ENCODE measurements at places on chromosomes 11 and 22. TPM values are rescaled to one million over a fixed set of nuclear protein-coding genes. Genes with fewer than 3 reads are reported as not detected.

The PNPLA3 gene
- 1.0 TPM for total RNA-seq

The ZNRD2 gene
- 83.3 TPM for total RNA-seq

The ART1 gene
- not detected for total RNA-seq

The PLAAT5 gene
- not detected for total RNA-seq

The CTSW gene
- 4.9 TPM for total RNA-seq

The MS4A6A gene
- not detected for total RNA-seq

DNA sequence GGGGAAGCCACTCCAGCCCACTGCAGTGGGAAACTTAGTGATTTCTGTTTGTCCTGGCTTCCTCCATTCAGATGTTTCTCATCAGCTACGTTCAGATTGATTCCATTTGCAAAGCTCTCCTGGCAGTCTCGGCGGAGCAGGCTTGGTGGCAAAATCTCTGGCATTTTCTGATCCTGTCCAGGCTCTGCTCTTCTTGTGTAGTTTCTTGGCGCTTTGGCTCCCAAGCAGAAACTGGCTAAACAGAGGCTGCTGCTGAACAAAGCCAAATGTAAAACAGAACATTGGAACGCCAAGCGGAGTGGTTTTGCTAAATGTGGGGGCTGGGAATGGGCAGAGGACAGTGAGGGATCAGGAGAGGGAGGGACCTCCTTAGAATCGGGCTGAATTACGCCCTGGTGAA, 36.7 kb downstream of the ADAMTS8 start:
- no peak overlapping the region for H3K27ac ChIP-seq
- H3K27me3 ChIP-seq: peaks cover 12% of the 10 kb centered on the region
- H3K4me1 ChIP-seq: peaks cover 16% of the 10 kb centered on the region

GRCh38 chr11:123740787-123741158, 687 bp downstream of the ZNF202 start:
- H3K36me3 ChIP-seq: peaks cover 22% of the 10 kb centered on the region
- peak overlapping the region; percentile 90 for H3K4me3 ChIP-seq
- H3K4me1 ChIP-seq: peaks cover 27% of the 10 kb centered on the region
- peak overlapping the region; percentile 92 for H3K27ac ChIP-seq
- peaks cover 15% of the 10 kb centered on the region for H3K27me3 ChIP-seq

GRCh38 chr11:67539550-67539949, 16.3 kb upstream of the CABP2 start:
- no peaks in the 10 kb centered on the region for H3K4me1 ChIP-seq
- H3K36me3 ChIP-seq: no peaks in the 10 kb centered on the region
- no peak for DNase-seq
- H3K27ac ChIP-seq: no peak overlapping the region
- H3K4me3 ChIP-seq: no peak overlapping the region

DNA sequence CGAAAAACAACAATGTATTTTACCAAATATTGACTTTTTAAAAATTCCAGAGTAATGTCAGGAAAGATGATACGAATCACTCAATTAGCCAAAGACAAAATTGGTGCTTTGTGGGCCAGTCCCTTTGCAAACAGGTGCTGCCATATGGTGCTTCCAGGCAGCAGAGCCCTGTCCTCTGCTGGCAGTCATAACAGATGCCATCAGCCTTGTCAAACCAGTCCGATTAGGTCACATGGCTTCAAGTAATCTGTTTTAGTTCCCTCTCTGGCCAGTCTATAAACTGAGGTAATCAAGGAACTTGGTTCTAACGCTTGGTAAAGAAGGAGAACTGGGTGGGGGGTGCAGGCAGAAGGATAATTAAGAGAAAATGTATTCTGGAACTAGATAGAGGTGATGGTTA, 49.1 kb upstream of the CAPRIN1 start:
- DNase-seq: no peak
- H3K4me3 ChIP-seq: no peak overlapping the region
- peaks cover 50% of the 10 kb centered on the region for H3K27me3 ChIP-seq
- no peaks in the 10 kb centered on the region for H3K36me3 ChIP-seq
- peaks cover 4% of the 10 kb centered on the region for H3K4me1 ChIP-seq
- no peak overlapping the region for H3K27ac ChIP-seq

DNA sequence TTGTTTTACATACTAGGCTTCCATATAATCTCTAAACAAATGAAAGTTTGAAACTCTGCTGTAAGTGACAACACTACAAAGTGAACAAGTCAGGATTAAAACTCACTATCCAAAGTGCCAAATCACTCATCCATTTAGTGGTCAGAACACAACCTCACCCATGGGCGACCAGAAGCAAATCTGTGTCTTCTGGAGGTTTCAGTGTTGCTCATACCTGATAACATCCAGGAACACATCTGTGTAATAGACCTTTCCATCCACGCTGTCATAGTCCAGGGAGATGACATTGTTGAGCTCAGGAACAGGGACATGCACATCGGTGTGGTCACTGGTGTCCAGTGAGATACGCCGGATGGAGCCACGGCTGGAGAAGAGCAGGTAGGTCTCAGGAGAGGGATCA, 28.5 kb upstream of the CKAP5 start:
- DNase-seq: no peak
- no peak overlapping the region for H3K27ac ChIP-seq
- H3K27me3 ChIP-seq: peaks cover 14% of the 10 kb centered on the region
- no peaks in the 10 kb centered on the region for H3K4me1 ChIP-seq

DNA sequence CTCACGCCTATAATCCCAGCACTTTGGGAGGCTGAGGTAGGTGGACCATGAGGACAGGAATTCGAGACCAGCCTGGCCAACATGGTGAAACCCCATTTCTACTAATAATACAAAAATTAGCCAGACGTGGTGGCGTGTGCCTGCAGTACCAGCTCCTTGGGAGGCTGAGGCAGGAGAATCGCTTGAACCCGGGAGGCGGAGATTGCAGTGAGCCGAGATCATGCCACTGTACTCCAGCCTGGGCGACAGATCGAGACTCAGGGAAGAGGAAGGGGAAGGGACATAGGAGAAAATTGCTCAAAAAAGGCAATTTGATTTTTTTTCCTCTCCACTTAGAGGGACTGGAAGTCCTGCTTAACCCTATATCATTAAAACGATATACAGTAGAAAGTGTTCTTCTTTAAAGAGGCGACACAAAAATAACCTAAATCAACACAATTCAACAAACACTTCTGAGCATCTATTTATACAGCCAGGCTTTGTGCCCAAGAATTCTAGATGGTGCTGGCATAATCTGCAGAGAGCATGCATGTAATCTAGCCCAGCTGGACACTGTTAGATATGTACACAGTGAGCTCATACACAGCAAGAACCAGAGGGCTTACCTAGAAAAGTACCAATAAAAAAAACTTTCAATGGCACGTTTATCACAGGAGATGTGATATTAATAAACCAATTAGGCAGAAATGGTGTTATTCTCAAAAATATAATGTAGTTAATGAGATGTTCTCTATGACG, 20.9 kb upstream of the DENND5A start:
- H3K4me1 ChIP-seq: peaks cover 11% of the 10 kb centered on the region
- no peaks in the 10 kb centered on the region for H3K27me3 ChIP-seq
- H3K4me3 ChIP-seq: no peak overlapping the region
- no peak overlapping the region for H3K27ac ChIP-seq
- no peak for DNase-seq
- peaks cover 26% of the 10 kb centered on the region for H3K36me3 ChIP-seq

GRCh38 chr11:71490044-71490730, 36.9 kb upstream of the KRTAP5-7 start:
- peak overlapping the region; percentile 91 for H3K27ac ChIP-seq
- DNase-seq: no peak
- H3K4me1 ChIP-seq: peaks cover 27% of the 10 kb centered on the region
- peaks cover 71% of the 10 kb centered on the region for H3K36me3 ChIP-seq

- peak overlapping the region; percentile 83 for H3K4me3 ChIP-seq
- DNase-seq: peak; percentile 64
- H3K36me3 ChIP-seq: peaks cover 18% of the 10 kb centered on the region
- H3K27me3 ChIP-seq: no peaks in the 10 kb centered on the region
These were observed 726 bp downstream of the ST3GAL4 start for GRCh38 chr11:126355926-126356897.

DNA sequence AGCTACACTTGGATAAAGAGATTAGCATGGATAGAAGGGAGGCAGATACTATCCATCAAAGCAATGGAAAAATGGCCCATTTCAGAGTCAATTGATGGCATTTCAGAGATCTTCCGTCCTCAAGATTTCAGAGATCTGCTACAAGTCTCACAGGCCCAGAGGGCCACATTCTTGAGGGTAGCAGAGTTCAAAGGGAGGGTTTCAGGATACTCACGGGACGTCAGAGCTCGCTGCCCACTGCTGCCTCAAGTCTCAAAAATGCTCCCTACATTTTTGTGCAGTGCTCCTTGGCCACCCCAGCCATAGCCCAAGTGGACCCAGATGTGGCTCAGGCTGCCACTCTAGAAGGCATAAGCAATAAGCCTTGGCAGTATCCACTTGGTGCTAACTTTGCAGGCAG, 24.9 kb downstream of the RTL6 start:
- H3K27ac ChIP-seq: no peak overlapping the region
- DNase-seq: no peak
- peaks cover 6% of the 10 kb centered on the region for H3K27me3 ChIP-seq
- H3K36me3 ChIP-seq: no peaks in the 10 kb centered on the region
- no peak overlapping the region for H3K4me3 ChIP-seq

DNA sequence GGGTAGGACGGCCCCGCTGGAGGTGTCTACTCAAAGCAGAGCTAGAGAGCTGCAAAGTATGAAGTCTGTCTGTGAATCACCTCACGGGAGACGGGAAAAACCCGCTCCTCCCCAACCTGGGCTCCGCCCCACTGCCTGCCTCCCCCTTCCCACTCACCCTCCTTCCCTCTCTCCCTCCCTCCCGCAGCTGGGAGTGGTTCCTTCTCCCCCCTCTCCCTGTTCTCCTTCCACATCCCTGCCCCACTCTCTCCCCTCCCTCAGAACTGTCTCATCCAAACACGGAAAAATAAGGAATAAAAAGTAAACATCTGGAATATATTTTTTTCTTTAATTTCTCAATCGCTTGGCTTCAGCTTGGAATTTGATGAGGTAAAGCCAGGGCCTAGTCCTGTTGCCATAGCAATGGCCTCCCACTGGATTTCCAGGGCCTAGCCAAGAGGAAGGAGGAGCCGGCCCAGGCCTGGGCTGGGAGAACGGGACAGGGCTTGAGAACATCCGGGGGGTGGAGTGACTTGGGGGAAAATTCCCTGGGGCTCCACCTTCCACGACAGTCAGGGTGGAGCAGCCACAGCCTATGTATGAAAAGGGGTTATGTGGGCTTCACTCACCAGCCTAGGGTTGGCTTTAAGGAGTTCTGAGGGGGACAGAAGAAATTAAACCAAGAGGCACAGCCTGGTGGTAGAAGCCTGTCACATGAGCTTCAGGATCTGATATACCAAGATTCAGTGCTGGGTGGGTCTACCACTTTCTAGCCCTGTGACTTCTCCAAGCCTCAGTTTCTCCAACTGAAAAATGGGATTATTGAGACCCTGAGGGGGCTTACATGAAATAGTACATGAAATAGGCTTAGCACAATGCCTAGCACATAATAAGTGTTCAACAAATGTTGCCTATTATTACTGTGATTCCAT, 2.2 kb downstream of the TNKS1BP1 start:
- H3K36me3 ChIP-seq: peaks cover 37% of the 10 kb centered on the region
- peak overlapping the region; percentile 83 for H3K4me3 ChIP-seq
- H3K27ac ChIP-seq: no peak overlapping the region
- DNase-seq: no peak
- H3K27me3 ChIP-seq: no peaks in the 10 kb centered on the region
- H3K4me1 ChIP-seq: peaks cover 38% of the 10 kb centered on the region

Measured in activated CD4-positive, alpha-beta T cell treated with anti-CD3 and anti-CD28 coated beads, Interleukin-2, amount 10 ng/mL, durations not matched to agents 24 days and 14 days (primary cell).